Forelimb muscle (tissue), 1 donor: ENCODE measurements at places on chromosomes 12 and 14.

DNA sequence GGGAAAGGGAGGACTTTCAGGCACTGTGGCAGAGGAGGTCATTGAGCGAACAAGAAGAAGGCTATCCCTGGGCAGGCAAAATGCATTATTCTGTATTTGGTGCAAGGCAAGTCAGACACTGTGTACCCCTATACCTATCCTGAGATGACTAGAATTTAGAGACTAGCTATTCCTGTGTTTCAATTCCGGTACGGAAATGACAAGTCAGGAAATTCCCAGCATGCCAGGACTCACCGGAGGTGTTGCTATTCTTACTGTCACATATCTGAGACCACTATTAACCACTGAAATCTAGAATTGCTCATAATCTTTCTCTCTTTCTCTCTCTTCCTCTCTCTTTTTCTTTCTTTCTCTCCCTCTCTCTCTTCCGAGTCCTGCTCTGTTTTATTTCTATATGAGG is 297.1 kb downstream of the PDZRN4 start:
- DNase-seq: no peak

- no peak for DNase-seq
Observed at GRCh38 chr12:3071107-3071506, 6.1 kb upstream of the TSPAN9 start.

GRCh38 chr12:90741611-90742010 is 213.4 kb downstream of the CCER1 start:
- no peak for DNase-seq

DNA sequence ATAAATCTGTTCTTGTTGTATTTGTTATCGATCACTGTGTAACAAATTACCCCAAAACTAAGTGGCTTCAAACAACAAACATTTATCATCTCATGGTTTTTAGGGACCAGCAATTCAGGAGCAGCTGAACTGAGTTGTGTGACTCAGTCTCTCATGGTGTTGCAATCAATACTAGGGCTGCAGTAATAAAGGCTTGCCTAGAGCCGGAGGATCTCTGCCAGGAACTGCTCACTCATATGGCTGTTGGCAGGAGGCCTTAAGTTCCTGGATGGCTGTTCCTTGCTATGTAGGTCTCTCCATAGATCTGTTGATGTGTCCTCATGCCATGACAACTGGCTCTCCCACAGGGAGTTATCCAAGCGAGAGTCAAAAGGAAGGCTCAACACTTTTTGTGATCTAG is 3.8 kb upstream of the PSMC6 start:
- no peak for DNase-seq

DNA sequence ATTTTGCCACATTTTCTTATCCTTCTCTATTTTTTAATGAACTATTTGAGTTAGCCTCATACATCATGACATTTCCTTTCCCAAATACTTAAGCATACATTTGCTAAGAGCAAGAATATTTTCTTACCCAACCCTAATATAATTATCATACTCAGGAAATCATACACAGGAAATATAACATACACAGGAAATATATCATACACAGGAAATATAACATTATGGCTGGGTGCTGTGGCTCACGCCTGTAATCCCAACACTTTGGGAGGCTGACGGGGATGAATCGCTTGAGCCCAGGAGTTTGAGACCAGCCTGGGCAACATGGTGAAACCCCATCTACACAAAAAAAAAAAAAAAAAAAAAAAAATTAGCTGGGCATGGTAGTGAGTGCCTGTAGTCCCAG is 4.9 kb downstream of the NCKAP1L start:
- no peak for DNase-seq

DNA sequence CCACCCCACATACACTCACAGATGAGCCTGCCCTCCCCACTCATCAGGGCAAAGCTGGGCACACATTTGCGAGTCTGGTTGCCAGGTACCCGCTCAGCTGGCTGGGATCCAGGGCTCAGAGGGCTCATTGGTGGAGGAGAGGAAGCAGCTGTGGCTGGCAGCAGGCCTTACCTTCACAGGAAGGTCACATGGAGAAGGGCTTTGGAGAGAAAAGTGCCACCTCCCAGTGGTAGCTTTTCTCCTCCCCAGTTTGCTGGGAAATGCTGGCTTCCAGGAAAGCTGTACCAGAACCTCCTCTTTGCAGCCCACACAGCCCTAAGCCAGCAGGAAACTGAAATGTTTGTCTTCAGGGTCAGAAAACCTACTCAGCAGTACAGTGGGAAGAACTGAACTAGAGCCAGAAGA is 55.6 kb downstream of the LGMN start:
- DNase-seq: no peak

DNA sequence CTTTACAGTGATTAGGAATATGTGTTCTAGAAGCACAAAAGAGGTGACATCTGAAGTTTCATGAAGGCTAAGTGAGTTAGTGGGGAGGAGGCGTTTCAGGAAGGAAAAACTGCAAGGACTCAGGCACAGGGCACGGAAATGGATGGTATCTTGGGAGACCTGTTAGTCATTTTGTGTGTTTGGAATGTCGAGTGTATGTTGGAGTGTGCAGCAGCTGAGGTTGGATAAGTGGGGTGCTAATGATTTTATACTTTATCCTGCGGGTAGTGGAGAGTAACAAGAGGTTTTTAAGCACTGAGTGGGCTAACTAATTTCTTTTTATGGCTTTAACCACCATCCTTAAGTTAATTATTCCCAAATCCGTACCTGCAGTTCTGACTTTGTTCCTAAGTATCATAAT is 571.5 kb upstream of the FBXO33 start:
- no peak for DNase-seq

GRCh38 chr14:82313889-82314288 is 780.2 kb upstream of the SEL1L start:
- no peak for DNase-seq

DNA sequence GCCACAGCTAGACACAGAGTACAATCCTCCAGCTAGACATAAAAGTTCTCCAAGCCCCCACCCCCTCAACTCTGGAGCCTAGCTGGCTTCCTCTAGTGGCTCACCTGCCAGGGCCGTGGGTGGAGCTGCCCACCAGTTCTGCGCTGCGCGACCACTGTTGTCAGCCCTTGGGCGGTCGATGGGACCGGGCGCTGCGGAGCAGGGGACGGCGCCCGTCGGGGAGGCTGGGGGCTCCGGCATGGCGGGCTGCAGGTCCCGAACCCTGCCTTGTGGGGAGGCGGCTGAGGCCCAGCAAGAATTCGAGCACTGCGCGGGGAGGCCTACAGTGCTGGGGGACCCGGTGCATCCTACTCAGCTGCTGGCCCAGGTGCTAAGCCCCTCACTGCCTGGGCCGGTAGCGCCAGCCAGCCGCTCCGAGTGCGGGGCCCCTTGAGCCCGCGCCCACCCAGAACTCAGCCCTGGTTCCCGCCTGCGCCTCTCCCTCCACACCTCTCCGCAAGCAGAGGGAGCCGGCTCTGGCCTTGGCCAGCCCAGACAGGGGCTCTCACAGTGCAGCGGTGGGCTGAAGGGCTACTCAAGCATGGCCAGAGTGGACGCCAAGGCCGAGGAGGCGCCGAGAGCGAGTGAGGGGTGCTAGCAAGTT is 51.0 kb downstream of the RTN1 start:
- no peak for DNase-seq

GRCh38 chr12:105214670-105215375 is 21.2 kb downstream of the APPL2 start:
- DNase-seq: no peak

GRCh38 chr12:15163030-15163976 is 57.9 kb downstream of the RERG start:
- DNase-seq: no peak

DNA sequence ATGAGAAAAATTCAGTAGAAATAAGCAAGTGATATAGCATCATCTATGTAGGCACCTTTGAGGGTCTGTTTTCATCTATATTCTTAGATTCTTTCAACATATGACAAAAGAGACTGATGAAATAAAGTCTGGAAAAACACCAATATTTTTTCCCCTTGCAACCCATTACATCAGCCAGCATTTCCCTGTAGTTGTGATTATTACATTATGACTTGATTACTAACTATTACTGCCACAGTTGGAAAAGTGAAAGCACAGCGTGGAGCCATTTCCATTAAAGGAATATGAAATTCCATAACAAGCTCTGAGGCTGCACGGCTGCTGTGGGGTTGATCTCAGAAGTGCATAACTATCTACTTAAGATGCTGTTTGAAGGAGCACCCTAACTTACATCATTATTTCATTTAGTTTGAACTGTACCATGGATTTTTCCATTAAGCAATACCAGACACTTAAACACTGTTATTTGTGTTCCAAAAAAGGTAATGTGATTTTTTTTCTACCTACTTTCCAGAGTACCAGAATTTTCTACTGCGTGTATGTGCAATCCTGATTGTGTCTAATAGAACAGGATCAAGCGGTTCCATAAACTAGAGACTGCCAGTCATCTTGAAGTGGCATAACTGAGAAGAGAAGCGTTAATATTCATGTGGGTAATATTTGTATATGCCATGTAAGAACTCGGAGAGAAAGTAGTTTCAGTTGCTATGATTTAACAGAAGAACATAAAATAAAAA is 405.5 kb downstream of the MDGA2 start:
- DNase-seq: no peak

- no peak for DNase-seq
Observed at GRCh38 chr14:61780125-61780524, 17.9 kb downstream of the SNAPC1 start.

DNA sequence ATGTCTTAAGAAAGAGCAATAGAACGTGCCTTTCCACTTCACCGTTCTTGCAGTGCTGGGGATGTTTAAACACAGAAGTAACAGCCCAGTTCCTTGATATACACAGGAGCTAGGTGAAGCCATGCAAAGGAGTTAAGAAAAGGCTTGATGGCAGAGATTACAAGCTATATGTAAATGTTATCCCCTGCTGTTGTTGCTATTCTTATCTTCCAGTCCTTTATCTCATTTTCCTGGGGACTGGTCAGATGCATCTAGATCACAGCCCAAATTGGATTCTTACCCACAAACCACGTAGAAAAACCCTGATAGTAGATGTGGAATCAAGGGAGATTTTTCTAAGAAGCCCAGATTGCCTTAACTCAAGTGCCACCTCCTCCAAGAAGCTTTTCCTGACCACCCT is 5.5 kb downstream of the ASCL1 start:
- no peak for DNase-seq

GRCh38 chr14:99752486-99753121 is 40.6 kb upstream of the EML1 start:
- DNase-seq: no peak

GRCh38 chr12:5665615-5666014 is 233.7 kb downstream of the NTF3 start:
- no peak for DNase-seq

DNA sequence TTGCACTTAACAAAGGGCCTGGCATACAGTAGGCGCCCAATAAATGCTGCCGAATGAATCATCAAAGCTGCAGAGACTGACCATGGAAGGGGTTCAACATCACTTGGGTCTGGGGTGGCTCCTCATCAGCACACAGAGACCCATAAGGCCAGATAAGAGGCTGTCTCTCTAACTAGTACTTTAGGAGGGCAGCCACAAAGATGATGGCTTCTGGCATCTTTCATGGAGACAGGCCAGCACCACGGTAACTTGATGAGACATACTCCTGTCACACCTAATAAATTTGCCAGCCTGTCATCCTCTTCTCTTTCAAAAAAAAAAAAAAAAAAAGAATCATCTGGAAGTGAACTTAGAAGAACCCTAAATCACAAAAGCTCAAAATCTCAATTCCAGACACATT is 3.4 kb downstream of the PRIMA1 start:
- no peak for DNase-seq

GRCh38 chr14:89178800-89179535 is 238.1 kb downstream of the FOXN3 start:
- DNase-seq: no peak

GRCh38 chr14:49049711-49050110 is 536.5 kb downstream of the RPS29 start:
- no peak for DNase-seq

GRCh38 chr14:54975856-54976255 is 51.0 kb downstream of the WDHD1 start:
- DNase-seq: no peak

- DNase-seq: no peak
Observed at GRCh38 chr14:48575772-48576171, 900.4 kb upstream of the MDGA2 start.

- DNase-seq: peak; percentile 73
Observed at GRCh38 chr14:92748259-92749016, at the start of gene LGMN. Gene LGMN (minus strand): TSS chr14:92748627. CDS start chr14:92732786, 15,841 bp downstream.

- no peak for DNase-seq
Observed at GRCh38 chr12:59632408-59632807, 36.6 kb downstream of the SLC16A7 start.

- DNase-seq: no peak
Observed at GRCh38 chr14:29847056-29847380, 80.6 kb downstream of the PRKD1 start.

DNA sequence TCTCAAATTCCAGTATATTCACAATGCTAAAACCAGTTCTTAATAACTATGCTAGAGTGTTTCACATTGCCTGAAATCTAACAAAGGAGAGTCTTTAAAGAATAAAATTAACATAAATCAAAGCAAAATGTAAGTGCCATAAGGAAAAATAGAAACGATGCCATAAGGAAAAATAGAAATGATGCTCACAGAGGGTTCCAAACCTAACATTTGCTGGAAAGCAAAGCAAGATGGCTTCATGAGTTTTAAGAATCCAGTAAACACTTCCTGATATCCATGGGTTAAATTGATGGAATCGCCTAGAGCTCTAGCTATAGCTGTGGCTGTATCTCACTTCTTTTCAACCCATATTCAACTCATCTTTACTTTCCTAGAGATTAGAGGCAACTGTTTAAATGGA is 63.9 kb downstream of the GPR68 start:
- no peak for DNase-seq

- no peak for DNase-seq
Observed at GRCh38 chr12:121331248-121331647, 21.0 kb downstream of the ANAPC5 start.

GRCh38 chr12:59742841-59743240 is 147.0 kb downstream of the SLC16A7 start:
- DNase-seq: no peak

- DNase-seq: no peak
Observed at GRCh38 chr12:116273813-116274550, 3.5 kb downstream of the MED13L start.

DNA sequence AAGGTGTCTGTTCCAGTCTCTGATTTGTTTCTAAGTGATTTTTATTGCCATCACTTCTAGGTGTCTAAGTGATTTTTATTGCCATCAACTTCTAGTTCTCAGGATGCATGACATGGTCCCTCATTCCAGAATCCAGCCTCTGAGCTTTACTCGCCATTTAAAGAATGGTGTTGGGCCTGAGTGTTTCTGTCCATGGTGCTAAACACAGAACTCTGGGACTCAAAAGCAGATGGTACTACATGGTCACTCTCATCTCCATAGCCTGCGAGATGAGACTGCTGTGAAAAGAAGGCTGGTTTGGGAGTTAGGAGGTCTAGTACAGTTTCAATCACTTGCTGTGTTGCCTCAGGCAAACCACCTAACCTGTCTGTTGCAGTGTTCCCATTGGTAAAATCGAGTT is 276.6 kb downstream of the NRXN3 start:
- DNase-seq: no peak

DNA sequence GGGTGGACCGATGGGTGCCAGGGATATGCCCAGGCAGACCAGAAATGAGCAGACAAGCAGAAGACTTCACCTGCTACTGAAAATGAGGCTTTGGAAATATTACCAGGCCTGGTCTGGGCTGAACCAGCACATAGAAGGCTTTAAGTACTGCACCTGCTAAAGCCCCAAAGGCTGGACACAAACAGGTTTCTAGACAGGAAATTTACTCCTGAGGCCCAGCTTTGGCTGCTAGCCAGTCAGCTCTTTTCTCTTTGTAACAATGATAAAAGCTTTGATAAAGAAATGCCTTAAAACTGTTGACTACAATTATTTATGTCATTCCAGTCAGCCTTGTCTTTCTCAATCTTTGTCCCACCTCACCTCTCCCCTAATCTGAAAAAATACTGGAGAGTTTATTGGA is 228.9 kb upstream of the EGLN3 start:
- DNase-seq: no peak

GRCh38 chr14:78673845-78674244 is 503.7 kb downstream of the NRXN3 start:
- no peak for DNase-seq
